Dorsolateral prefrontal cortex (tissue), 122 donors: ENCODE measurements at places on chromosomes 16 and 17. TPM values are rescaled to one million over a fixed set of nuclear protein-coding genes. Genes with fewer than 3 reads are reported as not detected.

GRCh38 chr16:85019659-85020245 lies 7.8 kb upstream of the KIAA0513 start:
- DNase-seq, result no peak

DNA sequence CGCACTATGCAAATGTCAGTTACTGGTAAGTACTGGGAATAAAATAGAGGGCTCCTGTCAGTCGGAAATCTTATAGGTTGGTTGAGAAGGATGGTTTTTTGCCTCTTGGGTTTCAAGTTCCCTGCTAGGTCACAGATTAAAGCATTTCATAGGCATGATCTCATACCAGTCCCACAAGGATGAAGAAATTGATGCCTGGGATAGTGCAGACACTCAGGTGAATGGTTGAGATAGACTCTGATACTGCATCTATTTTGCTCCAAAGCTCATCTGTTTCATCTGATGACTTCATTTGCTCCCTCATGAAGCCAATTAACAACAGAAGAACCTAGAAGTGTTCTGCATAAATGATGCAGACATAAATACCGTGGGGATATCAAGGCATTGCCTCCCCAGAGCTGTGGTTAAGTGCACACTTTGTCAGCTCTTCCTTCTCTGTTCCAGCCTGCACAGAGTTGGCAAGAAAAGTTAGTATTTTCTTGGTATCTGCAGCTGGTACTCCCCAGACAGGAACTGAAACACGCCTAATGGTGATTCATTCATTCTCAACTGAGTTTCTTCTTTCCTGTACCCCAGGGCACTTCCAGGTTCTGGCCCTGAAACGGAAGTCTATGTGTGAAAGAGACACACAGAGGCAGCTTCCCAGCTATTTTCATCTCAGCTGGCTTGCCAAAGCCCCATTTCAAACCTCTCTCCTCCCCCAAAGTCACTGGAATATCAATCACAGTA lies 418.3 kb upstream of the SALL1 start:
- no peak for DNase-seq

DNA sequence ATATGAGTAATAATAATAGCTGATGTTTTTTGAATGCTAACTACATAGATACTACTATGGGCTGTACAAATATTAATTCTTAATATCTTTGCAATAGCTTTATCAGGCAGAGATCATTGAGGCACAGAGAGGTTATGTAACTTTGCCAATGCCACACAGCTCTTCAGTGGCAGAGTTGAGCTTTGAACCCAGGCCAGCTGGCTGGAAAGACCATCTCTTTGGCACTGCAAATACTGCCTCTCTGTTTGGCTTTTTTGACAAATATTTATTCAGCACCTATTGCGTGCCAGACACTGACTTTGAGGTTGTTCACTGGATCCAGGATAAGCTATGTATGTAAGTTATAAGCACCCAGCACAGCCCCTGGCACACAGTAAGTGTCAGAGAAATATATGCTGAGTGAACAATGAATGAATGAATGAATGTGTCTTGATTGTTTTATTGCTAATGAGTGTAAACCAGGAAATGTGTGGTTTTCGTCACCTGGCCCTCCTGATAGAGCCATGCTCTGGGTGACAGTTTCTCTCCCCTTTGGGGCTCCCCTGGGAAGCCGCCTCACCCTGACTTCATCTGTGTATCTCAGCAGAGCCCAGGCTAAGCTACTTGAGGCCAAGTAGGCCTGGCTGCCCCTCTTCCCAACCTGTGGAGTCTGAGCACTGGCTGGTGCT lies 2.5 kb downstream of the AQP8 start:
- DNase-seq, result no peak

DNA sequence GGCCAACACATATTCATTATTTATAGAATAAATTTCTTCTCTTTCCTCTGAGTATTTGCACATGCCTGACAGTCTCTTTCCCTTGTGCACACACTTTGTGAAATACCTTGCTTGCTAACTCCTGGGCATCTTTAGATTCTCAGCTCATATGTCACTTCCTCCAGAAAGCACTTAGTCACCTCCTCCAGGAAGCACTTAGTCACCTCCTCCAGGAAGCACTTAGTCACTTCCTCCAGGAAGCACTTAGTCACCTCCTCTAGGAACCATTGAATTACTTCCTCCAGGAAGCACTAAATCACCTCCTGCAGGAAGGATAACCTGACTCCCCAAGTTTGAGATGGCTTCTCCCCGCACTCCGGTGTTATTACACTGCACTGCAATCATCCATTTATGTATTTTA lies 462.5 kb upstream of the EEF2KMT start:
- DNase-seq, result no peak

DNA sequence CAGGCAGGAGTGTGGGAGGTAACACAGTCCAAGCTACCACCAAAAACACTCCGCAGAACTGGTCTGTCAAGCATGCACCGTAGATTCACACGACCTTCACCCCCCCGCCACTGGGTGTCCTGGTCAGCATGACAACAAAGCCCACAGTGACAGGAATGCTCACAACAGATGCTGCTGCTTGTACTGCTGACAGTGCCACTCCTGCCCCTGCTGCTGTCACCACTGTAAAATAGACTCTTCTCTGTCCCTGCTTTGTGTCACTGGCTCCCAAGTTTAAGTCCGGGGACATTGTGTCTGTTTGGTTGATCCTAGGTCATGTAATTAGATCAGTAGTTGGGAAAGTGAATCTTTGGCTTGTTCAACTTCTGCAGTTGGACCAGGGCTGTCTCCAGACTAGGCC lies 7.0 kb upstream of the ODF4 start:
- no peak for DNase-seq

TPPP3 gene
- 117 TPM for total RNA-seq

GRCh38 chr16:82634955-82635610 lies 8.3 kb downstream of the CDH13 start:
- DNase-seq, result no peak

TBC1D3G gene
- total RNA-seq, result not detected

GRCh38 chr16:31455601-31456314 lies 3.5 kb upstream of the ARMC5 start:
- no peak for DNase-seq

DNA sequence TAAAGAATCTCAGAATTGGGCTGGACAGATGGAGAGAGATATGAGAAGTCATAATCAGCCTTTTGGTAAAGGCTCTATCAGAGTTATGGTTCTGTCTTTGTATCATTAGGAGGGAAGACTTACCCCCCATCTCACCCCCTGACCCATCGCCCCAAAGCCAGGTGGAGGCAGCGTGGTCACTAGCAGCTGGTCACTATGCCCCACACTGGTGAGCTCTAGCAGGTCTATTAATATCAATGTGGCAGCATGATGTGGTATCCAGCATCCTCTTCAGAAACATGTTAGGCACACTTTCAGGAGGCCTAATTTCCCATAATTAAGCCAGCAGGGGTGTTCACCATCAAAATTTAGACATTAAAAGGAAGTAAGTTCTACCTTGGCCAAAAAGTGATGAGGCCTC lies 183.8 kb upstream of the COX10 start:
- no peak for DNase-seq

- DNase-seq, result no peak
These were observed 217.7 kb upstream of the CDH8 start for GRCh38 chr16:62253966-62254365.

ACSM2A gene
- total RNA-seq, result not detected

DNA sequence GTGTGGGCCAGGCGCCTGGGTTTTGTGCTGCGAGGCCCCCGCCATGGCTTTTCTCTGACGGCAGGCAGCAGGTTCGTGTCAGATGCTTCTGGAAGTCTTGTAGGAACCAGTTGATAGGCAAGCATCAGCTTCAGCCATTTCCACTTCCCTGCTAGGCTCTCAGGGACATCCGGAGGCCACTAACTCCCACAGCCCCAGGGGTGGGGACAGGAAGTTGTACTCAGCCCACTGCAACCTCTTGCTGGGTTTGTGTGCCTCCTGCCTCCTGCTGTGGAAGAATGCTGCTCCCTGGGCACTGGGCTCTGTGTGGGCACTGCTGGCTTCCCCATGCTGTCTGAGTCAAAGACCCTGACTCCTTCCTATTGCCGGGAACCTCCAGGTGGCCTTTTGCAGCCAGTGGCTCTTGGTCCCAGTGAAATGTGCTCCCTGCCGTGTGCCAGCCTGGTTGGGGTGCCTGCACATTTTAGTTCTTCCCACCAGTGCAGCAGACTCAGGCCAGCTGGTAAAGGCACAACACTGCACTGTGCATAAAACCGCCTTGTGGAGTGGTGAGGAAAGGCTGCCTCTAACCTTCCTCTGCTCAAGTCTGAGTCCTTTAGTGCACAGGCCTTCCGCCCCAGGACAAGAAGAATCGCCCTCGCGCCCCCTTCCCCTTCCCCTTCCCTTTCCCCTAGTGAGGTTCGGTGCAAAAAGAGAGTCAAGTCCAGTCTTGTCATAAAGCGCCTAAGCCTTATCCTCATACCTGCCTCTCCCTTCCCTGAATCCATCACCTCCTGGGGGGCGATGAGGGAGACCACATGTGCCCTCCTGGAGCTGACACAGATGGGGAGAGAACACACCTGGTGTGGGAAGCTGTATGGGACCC lies 16.6 kb downstream of the LDHD start:
- no peak for DNase-seq

KRTAP3-1 gene
- not detected for total RNA-seq
